ENCODE measurements at places on chromosomes 12 and 14. TPM values are rescaled to one million over a fixed set of nuclear protein-coding genes. Genes with fewer than 3 reads are reported as not detected.

- DNase-seq = no peak
Observed at GRCh38 chr12:10701131-10701681, 21.9 kb downstream of the YBX3 start.

DNA sequence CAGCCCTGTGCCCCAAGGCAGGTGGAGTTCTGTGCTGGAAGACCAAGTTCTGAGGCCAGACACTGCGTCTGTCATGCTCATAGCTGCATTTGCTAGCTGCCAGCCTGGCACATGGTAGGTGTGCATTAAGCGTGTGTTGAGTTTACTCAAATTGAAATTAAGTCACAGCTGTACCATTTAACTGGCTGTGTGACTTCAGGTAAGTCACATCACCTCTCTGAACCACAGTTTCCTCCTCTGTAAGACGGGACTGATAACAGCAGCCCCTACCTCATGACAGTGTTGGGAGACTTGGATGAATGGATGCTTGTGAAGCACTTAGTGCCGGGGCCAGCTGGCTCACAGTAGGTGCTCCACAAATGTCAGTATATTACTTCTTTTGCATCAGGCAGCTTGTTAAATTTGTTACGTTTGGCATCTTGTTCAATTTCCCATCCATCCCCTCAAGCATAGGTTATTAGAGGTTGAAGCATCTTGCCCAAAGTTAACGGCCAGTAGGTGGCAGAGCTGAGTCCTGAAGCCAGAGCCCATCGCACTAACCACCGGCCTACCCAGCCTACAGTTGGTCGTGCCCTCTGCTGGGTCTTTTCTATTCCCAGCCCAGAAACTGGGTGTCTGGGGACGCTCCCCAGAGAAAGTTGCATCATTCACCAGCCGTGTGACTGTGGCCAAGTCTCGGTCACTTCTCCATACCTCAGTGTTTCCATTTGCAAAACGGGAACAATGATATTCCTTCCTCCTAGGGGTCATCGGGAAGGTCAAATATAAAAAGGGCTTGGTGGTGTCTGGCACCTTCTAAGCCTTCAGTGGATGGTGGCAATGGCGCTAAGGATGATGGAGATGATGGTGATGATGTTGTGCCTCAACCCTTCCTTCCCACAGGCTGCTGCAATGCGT, 4.5 kb downstream of the DAO start:
- DNase-seq = peak; percentile 28

SLC2A3 gene
- 31.4 TPM for total RNA-seq

GRCh38 chr14:103894034-103894722, 34.1 kb upstream of the TDRD9 start:
- DNase-seq = no peak

DNA sequence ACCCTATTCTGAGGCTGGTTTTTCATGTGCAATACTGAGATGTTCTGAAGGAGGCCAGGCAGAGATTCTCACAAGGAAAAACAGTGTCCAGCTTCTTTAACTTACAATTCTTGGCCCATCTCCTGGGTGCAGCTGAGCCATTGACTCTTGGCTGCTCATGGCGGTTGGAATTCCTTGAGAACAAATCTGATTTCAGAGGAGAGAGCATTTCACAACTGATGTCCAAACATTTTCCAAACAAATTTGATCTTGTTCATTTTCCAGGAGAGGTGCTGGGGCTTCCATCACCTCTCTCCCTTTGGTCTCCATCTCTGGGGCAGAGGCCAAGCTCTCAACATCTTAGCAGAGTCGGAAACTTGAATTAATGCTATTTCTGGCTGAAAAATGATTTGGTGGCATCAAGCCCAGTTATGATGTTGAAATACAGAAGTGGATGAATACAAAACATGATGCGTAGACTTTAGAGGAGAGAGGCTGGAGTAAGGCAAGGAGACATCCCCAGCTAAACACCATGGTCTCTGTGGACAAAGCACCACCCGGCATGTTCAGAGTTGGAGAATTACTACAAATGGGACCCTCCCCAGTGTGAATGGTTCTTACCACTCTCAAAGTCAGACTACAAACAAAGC, 593.0 kb downstream of the VRK1 start:
- DNase-seq = no peak

DNA sequence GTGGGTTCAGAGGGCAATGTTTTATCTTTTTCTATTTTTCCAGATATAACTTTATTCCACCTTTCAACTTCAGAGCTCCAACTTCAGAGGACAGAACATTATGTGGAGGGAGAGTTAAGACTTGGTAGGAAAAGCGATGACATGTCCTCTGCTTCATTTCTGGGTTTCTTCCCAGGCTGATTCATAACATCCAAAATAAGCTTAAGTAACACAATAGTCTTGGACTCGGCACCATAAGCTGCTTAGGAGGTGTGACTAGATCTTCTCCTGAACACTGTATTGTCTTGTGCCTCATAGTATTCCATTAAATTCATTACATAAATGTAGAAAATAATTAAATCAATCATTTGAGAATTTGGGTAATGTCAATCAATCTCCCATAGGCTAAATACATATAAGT, 95.5 kb upstream of the PDE3A start:
- DNase-seq = peak; percentile 8

- DNase-seq = no peak
Observed at GRCh38 chr12:102050660-102051430, 10.9 kb downstream of the WASHC3 start.

- DNase-seq = no peak
Observed at GRCh38 chr14:38505973-38506249, 250.0 kb upstream of the CLEC14A start.

- peak; percentile 21 for DNase-seq
Observed at GRCh38 chr12:70756118-70756517, 118.9 kb upstream of the PTPRB start.

GLI1 gene
- 0.56 TPM for total RNA-seq

GRCh38 chr14:34018125-34018524, 67.3 kb upstream of the EGLN3 start:
- DNase-seq = no peak

All from myocyte (in vitro differentiated cells).